ENCODE measurements at places on chromosomes 7 and 10. TPM values are rescaled to one million over a fixed set of nuclear protein-coding genes. Genes with fewer than 3 reads are reported as not detected.

DNA sequence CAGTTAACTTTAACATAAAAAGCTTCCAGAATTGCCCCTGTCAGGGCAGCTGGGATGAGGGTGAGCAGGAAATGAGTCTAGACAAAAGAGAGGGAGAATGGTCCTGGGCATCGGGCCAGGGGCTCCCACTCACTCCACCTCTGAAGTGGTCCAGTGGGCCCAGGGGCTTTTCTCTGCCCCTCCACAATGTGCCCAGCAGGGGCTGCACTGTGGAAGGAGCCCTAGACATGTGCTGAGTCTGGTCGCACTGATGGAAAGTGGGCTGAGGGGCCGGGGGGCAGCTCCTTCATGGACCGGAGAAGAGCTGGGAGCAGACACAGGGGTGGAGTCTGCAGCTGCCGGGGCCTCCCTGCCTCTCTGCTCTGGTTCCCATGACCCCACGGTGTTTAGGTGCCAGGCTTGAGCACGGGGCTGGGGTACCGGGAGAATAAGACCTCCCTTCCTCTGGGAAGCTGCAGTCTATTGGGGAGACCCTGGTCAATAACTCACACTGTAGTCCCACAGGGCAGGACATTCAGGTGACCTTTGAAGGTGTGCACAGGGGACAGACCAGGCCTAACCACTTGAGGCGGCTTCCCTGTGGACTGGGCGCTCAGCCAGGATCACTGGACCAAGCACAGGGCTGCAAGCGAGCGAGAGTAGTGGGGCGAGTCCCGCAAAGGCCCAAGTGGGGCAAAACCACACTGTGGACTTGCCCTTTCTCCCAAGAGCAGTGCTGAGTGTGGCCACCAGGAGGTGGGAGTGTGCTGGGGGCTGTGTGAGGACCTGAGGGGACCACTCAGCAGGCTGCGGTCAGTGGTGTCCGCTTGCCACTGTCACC lies 6.1 kb downstream of the ADCY1 start:
- DNase-seq = no peak

GRCh38 chr7:26860361-26860760 lies 4.0 kb downstream of the SKAP2 start:
- no peak for DNase-seq

- DNase-seq = no peak
Observed at GRCh38 chr7:143369678-143370651, 7.5 kb upstream of the FAM131B start.

- peak; percentile 16 for DNase-seq
Observed at GRCh38 chr10:123043409-123043925, 34.7 kb downstream of the ACADSB start.

FEZF1 gene
- total RNA-seq = not detected
